Thoracic aorta (tissue), 2 donors: ENCODE measurements at places on chromosomes 4 and X. TPM values are rescaled to one million over a fixed set of nuclear protein-coding genes. Genes with fewer than 3 reads are reported as not detected.

CT45A6 gene
- not detected for total RNA-seq

- no peak for DNase-seq
Measured at GRCh38 chr4:23232987-23233386, 540.2 kb downstream of the GBA3 start.

DNA sequence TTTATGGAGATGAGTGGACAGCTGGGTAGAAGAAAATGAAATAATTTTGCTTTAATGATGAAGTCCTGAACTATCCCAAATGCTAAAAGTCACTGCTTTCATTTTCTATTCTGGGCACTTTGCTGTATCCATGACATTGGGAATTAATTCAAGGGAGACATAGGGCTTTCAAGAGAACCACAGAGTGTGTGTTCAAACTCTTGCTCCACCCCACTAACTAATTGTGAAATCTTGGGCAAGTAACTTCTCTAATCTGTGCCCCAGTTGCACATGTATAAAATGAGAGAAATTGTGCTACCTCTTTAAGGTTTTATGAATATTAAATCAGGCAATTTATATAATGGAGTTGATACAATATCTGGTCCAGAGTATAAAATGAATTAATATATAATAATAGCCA lies 1422.0 kb downstream of the ADGRL3 start:
- DNase-seq: no peak

MAGEC1 gene
- not detected for total RNA-seq

DNA sequence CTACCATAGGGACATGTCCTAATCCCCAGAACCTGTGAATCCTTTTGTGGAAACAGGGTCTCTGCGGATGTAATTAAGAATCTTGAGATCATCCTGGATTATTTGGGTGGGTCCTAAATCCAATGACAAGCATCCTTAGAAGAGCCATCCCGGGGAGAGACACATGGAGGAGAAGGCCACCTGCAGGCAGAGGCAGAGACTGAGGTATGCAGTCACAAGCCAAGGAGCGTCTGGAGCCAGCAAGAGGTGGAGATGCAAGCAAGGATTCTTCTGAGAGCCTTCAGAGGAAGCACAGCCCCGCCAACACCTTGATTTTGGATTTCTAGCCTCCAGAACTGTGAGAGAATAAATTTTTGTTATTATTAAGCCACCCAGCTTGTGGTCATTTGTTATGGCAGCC lies 13.8 kb upstream of the FAT1 start:
- DNase-seq: no peak

GRCh38 chr4:146308951-146309350 lies 94.6 kb downstream of the REELD1 start:
- DNase-seq: no peak

DNA sequence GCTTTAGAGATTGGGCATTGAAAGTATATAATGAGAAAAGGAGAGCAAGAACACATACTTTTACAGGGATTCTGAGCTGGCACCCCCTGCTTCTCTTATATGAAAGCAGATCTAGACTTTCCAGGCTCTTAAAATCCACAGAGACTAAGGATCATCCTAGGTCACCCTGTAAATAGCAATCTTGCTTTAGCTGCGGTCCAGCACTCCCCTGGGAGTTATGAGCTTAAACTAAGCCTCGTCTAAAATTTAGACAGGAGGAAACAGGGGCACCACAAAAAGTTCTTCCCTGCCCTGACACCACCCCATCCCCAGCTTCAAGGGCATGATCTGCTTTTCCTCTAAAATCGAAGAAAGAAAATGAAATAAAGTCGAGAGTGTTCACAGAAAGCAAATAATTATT lies 143.3 kb upstream of the KCNIP4 start:
- DNase-seq: no peak

- DNase-seq: no peak
Measured at GRCh38 chr4:83629945-83630721, 94.2 kb downstream of the GPAT3 start.

DNA sequence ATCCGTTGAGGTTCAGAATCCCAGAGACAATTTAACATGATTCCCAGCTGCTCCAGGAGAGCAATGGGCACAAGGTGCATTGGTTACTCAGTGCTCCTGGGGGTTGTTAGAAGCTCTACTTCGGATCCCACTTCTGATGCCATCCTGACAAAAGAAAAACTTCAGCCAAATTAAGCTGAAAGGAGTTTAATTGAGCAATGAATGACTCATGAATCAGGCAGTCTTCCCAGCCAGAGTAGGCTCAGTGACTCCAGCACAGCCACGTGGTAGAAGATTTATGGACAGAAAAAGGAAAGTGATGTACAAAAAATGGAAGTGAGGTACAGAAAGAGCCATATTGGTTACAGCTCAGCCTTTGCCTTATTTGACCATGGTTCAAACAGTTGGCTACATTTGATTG lies 95.7 kb downstream of the PWWP3B start:
- DNase-seq: no peak

DNA sequence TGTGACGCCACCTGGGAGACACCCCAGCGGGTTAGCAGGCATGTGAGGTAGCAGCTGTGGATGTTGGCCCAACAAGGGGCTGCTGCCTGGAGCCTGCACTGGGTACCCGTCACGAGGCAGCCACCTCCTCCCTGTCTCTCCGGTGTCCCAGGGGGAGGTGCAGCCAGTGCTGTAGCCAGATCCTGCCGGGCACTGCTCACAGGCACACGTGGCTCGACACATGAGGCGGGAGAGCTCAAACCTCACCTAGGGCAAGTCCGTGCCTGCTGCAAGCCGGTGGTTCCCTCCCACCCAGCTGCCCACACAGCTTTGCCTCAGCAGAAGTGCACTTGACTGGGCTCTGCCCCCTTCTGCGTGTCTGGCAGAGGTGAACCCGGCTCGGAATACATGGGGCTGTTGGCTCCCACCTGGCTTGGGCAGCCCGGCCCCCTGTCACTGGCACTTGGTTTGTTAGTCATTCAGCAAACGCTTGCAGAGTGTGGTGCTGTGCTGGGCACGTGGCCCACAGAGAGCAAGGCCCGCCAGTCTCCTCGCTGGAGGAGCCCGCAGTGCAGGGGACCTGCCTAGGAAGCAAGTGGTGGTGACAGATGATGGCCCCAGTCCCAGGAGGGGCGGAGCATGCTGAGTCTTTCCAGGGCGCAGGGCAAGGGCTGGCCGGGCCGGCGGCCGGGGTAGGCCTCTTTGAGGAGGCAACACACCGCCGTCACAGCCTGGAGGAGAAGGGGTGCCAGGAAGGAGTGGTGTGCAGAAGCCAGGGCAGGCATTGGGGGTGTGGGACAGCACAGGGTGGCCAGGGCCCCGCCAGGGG lies 10.1 kb upstream of the SH3TC1 start:
- no peak for DNase-seq

GRCh38 chr4:147088146-147088545 lies 142.5 kb upstream of the TTC29 start:
- DNase-seq: no peak

PITX2 gene
- total RNA-seq: not detected

DNA sequence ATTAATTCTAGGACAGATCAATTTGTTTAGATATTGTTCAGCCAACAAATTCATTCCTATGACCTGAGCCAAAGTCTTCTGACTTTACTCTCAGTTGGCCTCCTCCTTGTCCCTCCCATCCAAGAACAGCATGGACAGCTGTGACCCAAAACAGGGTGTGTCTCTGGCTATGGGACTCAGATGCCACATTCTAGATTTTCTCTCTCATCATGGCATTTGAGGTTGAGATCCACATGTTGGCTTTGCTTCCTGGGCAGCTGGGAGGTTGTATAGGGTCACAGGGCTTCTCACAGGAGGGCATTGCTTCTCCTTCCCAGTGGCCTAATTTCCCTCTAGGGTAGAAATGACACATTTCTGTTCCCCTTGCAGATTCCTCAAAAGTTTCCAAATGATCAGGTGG lies 22.6 kb upstream of the EGF start:
- DNase-seq: no peak
